Activated CD8-positive, alpha-beta memory T cell treated with anti-CD3 and anti-CD28 coated beads, Interleukin-2, amount 50 U/mL, for 48 hours (primary cell): ENCODE measurements at places on chromosomes 4 and X.

- DNase-seq = no peak
Observed at GRCh38 chr4:123824524-123824923, 427.9 kb downstream of the SPRY1 start.

GRCh38 chrX:19836337-19836736 is 51.1 kb downstream of the SH3KBP1 start:
- no peak for DNase-seq

GRCh38 chrX:1427756-1428155 is 25.0 kb downstream of the ASMTL start:
- DNase-seq = no peak

- no peak for DNase-seq
Observed at GRCh38 chr4:143711543-143712154, 11.2 kb upstream of the FREM3 start.

- DNase-seq = no peak
Observed at GRCh38 chrX:20066968-20067708, 49.6 kb downstream of the MAP7D2 start.

DNA sequence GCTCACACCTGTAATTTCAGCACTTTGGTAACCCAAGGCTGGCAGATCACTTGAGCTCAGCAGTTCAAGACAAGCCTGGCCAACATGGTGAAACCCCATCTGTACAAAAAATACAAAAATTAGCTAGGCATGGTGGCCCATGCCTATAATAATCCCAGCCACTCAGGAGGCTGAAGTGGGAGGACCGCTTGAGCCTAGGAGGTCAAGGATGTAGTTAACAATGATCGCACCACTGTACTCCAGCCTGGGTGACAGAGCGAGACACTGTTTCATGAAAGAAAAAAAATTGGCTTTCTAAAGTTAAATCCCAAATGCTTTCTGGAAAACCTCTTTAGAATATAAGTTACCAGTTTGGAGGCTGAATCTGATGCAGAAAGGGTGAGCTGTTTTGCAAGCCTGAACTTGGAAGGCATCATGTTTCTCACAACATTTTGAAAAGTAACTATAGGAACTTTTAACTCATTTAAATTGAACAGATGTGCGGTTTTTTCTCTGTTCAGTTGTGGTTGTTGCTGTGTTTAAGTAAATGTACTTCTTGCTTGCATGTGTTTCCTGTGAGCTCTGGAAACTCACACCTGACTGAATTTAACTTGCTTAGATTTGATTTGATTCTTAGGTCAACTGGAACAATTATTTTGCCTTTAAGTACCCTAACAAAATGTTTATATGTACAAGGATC is 39.8 kb upstream of the TMEM131L start:
- no peak for DNase-seq

DNA sequence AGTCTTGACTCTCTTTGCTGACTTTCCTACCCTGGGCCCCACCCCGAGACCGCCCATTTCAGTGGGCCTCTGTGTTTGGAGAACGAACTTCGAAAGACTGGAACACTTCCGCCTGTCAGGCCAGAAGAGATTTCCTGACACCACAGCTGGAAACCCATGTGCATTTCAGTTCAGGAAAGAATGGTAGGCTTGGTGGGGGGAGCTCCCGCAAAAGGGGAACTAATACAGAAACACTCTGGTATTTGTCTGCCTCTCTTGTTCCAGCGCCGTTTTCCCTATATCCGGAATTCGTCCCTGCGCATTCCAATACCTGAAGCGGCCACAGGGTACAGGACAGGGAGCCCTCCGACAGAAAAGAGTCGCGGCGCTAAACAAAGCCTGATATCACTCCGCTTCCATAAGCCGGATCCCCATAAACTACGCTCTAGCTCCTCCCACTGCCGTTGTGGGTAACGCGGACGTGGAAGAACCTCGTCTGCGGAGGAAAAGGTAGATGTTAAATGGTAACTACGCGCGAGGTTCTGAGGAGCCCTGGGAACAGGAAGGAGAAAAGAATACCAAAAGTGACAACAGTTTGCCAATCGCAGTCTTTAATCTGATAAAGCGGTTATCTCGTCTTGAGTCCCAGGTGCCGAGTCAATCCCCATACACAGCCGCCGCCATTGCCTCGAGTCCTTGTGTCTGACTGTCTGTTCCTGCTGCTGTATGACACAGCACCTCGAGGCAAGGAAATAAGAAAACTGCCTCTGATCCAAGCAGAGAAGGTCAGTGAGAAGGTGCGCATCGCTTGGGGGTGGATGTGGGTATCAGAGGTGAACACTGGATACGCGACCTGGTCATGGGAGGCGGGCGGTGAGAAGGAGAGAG is at the start of gene ARMCX5:
Gene ARMCX5 (plus strand): TSS at position 432 of the 867 bp plus-strand sequence. CDS start 2,627 bp downstream, outside the sequence.
- DNase-seq = peak; percentile 69
